ENCODE measurements at places on chromosomes 6 and 20.
A peak's percentile ranks its signal among the peaks of the same experiment; 100 is the strongest.

DNA sequence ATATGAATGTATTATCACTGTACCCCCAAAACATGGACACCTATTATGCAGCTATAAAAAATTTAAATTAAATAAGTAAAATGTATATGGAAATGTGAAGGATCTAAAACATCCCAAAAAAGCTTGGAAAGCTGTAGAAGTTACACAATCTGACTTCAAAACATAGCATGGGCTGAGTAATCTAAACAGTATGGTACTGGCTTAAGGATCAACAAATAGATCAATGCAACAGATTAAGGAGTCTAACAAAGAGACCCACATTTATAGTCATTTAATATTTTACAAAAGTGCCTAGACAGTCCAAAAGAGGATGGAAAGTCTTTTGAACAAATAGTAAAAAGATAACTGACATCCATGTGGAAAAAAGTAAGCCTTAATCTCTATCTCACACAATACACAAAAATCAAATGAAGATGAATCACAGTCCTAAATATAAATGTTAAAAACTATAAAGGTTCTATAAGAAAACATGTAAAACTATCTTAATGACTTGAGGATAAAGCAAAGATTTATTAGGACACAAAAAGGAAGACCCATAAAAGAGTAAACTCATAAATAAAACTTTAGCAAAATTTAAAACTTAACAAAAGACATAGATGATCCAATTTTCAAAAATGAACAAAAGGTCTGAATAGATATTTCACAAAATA lies 46.8 kb downstream of the RANBP9 start:
- DNase-seq = no peak

DNA sequence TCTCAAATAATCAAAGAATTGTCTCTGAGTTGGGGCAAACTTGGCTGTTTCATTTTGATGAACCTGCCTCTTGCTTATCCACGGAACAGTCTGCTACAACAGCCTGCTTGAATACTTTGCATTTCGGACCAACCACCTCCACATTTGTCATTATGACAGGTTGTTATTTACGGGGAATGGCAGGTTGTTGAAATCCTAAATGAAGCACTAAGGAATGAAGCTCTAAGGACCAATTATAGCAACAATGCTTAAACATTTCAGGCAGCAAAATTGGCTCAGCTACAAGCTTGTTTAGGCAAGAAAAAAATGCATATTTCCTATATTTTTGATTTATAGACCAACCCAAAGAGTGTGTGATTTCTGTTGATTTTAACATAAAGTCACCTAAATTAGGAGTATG lies 84.5 kb downstream of the MAP3K7 start:
- DNase-seq = no peak

- no peak for DNase-seq
Measured at GRCh38 chr6:24761193-24761835, 13.4 kb upstream of the GMNN start.

DNA sequence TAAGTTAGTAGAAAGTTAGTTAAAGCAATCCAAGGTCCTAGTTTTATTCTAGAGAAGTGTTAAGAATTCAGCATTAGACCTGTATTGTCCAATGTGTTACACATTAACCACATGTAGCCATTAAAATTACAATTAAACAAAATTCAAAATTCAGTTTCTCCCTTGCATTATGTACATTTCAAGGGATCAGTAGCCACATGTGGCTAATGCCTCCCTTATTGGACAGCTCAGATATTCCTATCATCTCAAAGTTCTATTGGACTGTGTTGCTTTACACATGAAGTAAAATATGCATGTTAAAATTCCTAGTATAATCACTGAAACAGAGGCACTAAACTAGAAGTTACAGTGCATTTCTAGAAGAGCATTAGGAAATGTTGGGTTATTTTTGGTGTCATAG lies 107.2 kb upstream of the SCGN start:
- DNase-seq = no peak

DNA sequence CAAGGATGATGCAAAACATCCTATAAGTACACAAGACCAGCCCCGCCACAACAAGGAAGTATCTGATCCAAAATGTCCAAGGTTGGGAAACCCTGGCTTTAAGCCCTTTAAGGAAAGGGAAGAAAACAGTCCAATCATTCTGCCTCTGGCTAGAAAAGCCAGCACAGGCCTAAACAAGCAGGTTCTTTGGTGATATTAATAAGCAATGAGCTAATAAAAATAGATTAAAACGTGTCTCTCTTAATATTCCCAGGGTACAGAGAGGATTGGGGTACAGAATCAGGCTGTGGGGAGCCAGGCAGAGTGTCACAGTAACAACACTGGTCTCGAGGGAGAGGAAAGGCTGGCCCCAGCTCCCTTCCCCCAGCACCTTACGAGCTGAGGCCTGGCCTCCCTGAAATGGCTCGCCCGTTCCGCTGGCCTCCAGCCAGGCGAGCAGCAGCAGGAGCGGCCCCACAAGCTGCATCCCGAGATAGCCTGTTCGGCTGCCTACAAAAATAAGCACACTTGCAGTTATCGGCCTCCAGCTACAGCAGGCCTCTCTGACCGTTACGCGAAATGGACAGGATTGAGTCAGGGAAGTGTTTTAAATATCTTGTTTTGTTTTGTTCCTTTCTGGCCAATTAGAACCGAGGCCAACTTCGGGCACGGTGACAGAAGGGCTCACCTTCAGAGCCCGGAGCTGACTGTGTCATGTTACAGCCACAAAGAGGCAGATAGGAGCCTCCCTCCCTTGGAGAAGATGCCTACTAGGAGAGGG lies 4.0 kb upstream of the ZMYND8 start:
- peak; percentile 61 for DNase-seq

DNA sequence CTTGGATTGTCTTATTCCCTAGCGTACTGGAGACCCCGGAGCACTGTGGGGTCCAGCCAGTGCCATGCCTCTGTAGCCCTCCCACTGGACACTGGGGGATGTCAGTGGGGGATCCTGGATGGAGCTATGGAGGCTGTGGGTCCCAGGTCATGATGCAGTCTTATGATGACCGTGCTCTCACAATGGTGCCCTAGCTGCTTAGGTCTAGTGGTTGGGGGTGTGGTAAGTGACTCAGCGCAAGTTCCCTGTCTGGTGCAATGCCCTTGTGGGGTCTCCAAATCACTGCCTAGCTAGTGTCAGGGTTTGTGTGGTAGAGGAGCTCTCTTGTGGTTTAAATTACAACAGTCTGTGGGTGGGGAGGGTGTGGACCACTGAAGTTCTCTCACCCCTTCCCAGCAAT lies 135.4 kb downstream of the CDC5L start:
- DNase-seq = no peak

GRCh38 chr6:46370622-46371021 lies 120.6 kb downstream of the RCAN2 start:
- no peak for DNase-seq

GRCh38 chr6:3801960-3802359 lies 47.2 kb upstream of the FAM50B start:
- no peak for DNase-seq

GRCh38 chr6:166308033-166308768 lies at the start of gene PRR18:
PRR18 (minus strand) TSS chr6:166308392; CDS start chr6:166308142, 250 bp downstream.
- DNase-seq = peak; percentile 39

- DNase-seq = no peak
Measured at GRCh38 chr6:170274713-170275560, 15.9 kb downstream of the DLL1 start.

DNA sequence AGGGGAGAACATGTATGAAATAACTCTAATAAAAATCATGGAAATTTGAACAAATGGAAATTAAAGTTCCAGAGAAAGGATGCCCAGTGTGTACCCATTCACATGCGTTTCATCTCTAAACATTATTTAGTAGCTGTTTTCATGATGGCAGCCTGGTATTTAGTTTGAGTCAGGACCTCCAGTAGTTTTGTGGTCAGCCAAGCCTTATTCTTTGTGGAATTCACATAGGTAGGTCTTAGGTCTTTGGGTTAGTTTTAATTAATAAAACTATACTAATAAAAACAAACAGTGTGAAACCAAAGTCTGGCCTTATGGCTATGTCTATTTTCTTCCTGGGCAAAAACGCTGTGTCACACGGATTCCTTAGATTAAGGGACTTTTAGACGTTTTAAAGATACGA lies 137.8 kb downstream of the FOXC1 start:
- no peak for DNase-seq

DNA sequence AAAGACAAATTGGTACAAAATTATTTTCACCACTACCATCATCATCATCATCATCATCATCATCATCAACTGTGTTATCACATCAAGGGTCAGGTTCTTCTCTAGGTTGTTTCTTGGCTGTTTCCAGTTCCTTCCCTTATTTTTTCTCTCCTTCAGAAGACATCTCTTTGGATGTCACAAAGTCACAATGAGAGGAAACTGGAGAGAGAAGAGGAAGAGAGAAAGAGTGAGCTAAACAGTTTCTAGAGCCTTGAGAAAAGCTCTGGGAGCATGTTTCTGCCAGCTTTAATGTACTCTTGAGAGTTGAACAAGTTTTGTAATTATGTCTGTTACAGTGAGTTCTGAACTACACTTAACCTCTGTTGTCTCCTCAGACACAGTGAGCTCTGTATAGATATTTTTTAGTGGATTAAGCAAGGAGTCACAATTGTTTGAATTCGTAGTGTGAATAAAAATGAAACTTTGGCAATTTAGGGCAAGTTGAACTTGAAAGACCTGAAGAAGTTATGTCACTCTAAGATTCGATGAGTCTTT lies 123.0 kb upstream of the AKIRIN2 start:
- no peak for DNase-seq

GRCh38 chr6:121677571-121677970 lies 242.1 kb downstream of the GJA1 start:
- no peak for DNase-seq

GRCh38 chr6:144314003-144314485 lies 28.9 kb downstream of the UTRN start:
- DNase-seq = no peak

DNA sequence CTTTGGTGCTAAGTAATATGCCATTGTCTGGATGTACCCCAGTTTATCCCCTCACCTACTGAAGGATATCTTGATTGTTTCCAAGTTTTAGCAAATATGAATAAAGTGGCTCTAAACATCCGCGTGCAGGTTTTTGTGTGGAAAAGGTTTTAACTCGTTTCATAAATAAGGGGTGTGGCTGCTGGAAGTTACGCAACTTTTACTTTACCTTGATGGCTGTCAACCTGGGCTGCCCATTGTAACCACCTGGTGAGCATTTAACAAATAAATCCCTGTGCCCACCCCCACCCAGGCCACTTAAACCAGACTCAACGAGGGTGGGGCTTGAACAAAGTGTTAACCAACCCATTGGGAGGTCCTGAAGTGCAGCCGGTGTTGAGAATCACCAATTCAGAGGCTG lies 187.8 kb downstream of the NRN1 start:
- no peak for DNase-seq

- no peak for DNase-seq
Measured at GRCh38 chr6:36418558-36418957, 24.1 kb downstream of the PXT1 start.

GRCh38 chr6:159989492-159990480 lies 20.9 kb downstream of the IGF2R start:
- no peak for DNase-seq

- DNase-seq = peak; percentile 94
Measured at GRCh38 chr20:327186-328026, 2.1 kb downstream of the SOX12 start.

GRCh38 chr20:62065674-62066338 lies at the start of gene TAF4:
TAF4 (minus strand) TSS chr20:62065881; CDS start chr20:62065810, 71 bp downstream.
- peak; percentile 99 for DNase-seq

- no peak for DNase-seq
Measured at GRCh38 chr6:38906582-38906981, 142.0 kb upstream of the GLP1R start.
